Kidney epithelial cell (primary cell): ENCODE measurements at places on chromosomes 2 and 18. TPM values are rescaled to one million over a fixed set of nuclear protein-coding genes. Genes with fewer than 3 reads are reported as not detected.

Gene ZNF512
- 34.5 and 55.9 TPM in 2 replicates for total RNA-seq

Gene CRYGC
- total RNA-seq = not detected in 2 replicates

DNA sequence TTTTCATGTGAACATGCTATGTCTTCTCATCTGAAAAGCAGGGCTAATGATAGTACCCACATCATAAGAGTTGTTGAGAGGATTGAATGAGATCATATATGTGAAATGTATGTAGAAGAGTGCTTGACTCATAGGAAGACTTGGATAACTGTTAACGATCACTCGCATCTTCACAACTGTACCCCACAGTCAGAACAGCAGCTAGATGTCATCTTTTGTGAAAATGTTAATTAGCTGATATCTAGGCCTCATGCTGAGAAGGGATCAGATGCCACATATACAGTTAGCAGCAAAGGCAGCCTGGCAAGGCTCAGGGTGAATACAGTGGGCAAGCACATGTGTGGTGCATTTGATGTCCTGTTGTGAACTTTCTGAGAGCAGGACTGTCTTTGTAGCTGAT lies 24.2 kb downstream of the MAP3K20 start:
- DNase-seq = no peak

DNA sequence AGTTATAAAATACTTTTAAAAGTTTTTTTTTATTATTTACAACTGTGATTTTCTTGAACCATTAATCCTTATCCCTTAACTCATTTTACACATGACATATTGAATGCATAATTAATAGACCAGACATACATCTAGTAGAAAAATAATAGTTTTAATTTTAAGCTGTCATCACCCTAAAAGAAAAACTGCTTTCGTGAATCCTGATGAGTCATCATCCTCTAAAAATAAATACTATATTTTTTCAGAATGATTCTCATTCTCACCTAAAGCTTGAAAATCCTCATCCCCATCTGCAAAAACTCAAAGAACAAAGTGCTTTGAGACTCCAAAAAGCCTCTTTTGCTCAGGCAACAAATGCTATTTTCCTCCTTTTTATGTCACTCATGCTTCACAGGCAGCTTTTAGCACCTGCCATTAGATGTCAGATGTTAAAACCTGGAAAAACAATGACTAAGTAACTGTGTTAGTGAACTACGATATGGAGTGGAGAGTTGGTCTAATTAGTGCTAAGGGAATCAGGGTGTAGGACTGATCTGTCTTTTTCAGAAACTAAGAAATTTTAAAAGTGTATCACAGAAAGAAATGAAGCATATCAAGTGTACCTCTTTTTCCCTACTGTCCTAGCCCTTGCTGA lies 297.6 kb downstream of the TMX3 start:
- DNase-seq = no peak

- DNase-seq = no peak
These were observed 81.3 kb upstream of the PELI1 start for GRCh38 chr2:64225491-64225890.

GRCh38 chr2:9095226-9095625 lies 91.7 kb upstream of the MBOAT2 start:
- DNase-seq = no peak

- DNase-seq = no peak
These were observed 276.2 kb upstream of the HNRNPA3 start for GRCh38 chr2:176936410-176936809.

GRCh38 chr2:54672590-54673456 lies 50.6 kb upstream of the EML6 start:
- DNase-seq = no peak

DNA sequence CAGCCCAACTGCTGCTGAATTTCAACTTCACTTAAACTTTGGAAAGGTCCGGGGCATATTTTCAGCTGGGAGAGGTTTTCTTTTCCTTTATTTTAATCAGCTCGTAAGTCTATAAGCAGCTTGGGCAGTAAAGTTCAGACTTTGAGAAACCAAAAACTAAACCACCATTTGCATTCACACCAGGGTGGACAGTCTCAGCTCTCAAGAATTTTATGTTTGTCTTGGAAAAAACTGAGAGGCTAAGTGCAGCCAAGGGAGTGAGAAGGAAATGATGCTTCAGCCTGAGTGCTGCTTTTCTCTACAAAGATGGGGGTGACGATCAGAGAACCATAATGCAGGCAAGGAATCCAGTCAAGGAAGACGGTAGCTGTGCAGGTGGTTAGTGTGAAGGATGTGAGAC lies 30.2 kb downstream of the MCFD2 start:
- no peak for DNase-seq

DNA sequence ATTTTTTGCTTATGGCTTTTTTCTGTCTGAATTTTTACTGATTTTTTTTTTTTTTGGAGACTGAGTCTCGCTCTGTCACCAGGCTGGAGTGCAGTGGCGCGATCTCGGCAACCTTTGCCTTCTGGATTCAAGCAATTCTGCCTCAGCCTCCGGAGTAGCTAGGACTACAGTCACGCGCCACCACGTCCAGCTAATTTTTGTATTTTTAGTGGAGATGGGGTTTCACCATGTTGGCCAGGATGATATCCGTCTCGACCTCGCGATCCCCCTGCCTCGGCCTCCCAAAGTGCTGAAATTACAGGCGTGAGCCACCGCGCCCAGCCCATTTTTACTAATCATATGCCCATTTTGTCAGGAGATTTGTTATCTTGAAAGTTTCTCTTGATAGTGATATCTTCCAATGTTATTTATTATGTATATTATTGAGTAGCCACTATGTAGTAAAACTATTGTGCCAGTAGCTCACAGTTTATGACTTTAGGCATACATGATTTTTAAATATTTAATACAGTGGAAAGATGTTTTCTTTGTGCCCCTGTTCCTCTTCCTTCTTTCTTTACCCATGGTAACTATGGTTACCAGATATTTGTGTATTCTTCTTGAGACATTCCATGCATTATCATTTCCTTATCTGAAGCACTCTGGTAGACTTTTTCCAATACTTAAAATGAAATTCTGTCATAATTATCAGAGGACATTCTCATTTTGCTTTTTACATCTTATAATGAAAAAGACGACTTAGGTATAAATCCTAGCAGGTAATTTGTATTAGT lies 2.1 kb downstream of the HAT1 start:
- no peak for DNase-seq

DNA sequence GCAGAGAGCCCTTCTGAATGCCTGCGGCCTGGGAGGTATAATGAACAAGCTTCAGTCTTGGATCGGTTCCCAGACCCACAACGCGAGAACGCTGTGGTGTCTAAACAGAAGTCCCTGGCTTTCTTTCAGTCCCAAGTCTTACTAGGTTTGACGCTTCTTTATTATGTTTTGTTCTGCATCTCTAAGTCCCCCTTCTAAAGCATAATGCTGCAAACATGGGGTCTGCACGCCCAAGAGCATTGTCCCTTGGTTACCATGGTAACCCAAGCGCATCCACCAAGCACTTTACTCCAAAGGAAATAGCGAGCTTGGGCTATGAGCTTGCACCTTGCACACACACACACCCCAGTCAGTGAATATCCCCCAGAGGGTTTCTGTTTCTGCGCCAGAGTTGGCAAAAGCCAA lies 193.7 kb downstream of the INO80D start:
- no peak for DNase-seq

GRCh38 chr2:163664610-163665009 lies 71.2 kb downstream of the FIGN start:
- peak; percentile 55 for DNase-seq
